Activated T-helper 2 cell treated with anti-CD3 and anti-CD28 coated beads, Interferon-gamma antibody, Interleukin-2, Interleukin-4, amounts not matched to agents 10 μg/mL and 5 μg/mL and 100 μg/mL, durations not matched to agents 14 hours and 24 hours and 36 hours (primary cell): ENCODE measurements at places on chromosomes 11 and 22. TPM values are rescaled to one million over a fixed set of nuclear protein-coding genes. Genes with fewer than 3 reads are reported as not detected.
A peak's percentile ranks its signal among the peaks of the same experiment; 100 is the strongest.

GRCh38 chr11:30878400-30878799, 292.2 kb upstream of the MPPED2 start:
- no peaks in the 10 kb centered on the region for H3K27me3 ChIP-seq
- no peaks in the 10 kb centered on the region for H3K36me3 ChIP-seq
- no peak for DNase-seq
- no peaks in the 10 kb centered on the region for H3K4me1 ChIP-seq

- H3K36me3 ChIP-seq: no peaks in the 10 kb centered on the region
- H3K4me1 ChIP-seq: no peaks in the 10 kb centered on the region
- DNase-seq: no peak
- no peaks in the 10 kb centered on the region for H3K27me3 ChIP-seq
Measured at GRCh38 chr11:79897896-79898295, 457.1 kb upstream of the TENM4 start.

GRCh38 chr11:94823102-94823732, 55.1 kb downstream of the AMOTL1 start:
- no peaks in the 10 kb centered on the region for H3K36me3 ChIP-seq
- H3K4me3 ChIP-seq: no peak overlapping the region
- no peak overlapping the region for H3K27ac ChIP-seq
- DNase-seq: no peak

The DAGLA gene
- 0.07 TPM in 2 replicates for total RNA-seq

GRCh38 chr11:83102834-83103233, 31.1 kb upstream of the RAB30 start:
- no peaks in the 10 kb centered on the region for H3K4me1 ChIP-seq
- H3K27me3 ChIP-seq: peaks cover 25% of the 10 kb centered on the region

The CRYBA4 gene
- not detected in 2 replicates for total RNA-seq

DNA sequence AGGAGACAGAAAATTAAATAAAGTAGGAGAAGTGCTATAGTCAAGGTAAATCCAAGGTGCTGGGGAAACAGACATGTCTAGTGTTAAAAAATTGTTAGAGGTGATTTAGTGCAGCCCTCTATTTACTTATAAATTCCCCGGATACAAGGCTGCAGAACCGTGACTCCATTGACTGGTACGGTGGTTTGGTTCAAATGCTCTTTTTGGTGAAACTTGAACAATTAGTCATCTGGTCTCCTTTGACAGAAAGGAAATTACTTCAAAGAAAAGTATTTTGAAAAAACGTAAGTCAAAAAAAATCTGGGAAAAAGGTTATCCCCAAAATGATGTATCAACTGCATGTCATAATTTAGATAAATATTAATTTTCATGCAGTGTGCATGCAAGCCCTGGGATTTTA, 399.2 kb downstream of the CNTN5 start:
- H3K36me3 ChIP-seq: no peaks in the 10 kb centered on the region
- no peaks in the 10 kb centered on the region for H3K4me1 ChIP-seq

DNA sequence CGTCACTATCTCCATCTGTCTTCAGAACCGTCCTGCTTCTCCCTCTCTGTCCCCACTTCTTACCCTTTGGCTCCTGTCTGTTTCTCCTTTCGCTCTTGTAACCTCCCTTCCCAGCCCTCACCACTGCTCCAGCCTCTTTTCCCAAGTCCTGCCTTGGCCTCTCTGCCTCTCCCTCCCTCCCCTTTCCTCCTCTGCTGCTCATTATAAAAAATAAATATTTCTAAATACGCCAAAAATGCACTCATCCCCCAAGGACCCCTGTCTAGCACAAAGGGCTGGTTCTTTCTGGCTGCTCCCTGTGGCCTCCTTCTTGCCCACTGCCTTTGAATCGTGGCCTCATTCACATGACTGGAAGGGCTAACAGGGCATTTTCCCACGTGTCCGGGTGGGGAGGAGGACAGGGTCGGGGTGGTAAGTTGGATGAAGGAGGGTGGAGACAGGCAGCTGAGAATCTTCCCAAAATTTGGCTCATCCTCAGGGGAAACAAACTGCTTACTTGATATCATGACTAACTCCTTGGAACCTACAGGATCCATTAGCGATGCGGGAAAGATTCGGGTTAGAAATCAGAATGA, 26.4 kb upstream of the OAF start:
- H3K27me3 ChIP-seq: peaks cover 13% of the 10 kb centered on the region
- H3K36me3 ChIP-seq: no peaks in the 10 kb centered on the region
- H3K4me3 ChIP-seq: no peak overlapping the region
- H3K27ac ChIP-seq: no peak overlapping the region

DNA sequence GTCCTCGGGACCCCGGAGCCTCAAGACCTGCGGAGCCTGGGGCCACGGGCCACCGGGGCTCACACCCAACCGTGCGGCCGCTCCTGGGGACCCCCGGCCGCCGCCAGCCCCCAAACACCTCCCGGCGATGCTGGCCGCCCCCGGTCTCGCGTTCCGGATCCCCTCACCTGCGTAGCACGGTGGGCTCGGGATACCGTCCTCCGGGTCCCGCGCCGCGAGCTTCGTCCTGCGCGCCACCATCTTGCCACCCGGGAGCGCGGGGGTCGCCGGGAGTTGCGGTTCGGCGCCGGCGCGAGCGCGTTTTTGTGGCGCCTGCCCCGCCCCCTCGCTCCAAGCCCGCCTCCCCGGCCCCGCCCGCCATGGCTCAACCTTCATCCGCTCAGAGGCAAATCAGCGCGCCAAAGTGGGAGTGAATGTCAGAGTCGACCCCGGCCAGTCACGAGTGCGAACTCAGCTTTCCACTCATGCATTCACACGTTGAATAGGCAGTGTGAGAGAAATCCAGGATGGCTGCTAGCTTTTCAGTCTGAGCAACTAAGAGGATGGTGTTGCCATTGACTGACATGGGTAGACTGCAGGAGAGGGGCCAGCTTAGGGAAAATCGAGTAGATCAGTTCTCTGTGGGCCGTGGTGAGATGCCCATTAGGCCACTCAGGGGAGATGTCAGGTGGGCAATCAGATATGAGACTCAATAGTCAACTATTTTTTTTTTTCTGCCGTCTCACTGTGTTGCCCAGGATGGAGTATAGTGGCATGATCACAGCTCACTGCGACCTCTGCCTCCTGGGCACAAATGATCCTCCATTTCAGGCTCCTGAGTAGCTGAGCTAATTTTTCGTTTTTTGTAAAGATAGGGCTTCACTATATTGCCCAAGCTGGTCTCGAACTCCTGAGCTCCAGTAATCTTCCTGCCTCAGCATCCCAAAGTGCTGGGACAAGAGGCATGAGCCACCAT, 28.3 kb downstream of the SERHL2 start:
- peak overlapping the region; percentile 69 for H3K27ac ChIP-seq
- peak; percentile 76 for DNase-seq
- H3K4me3 ChIP-seq: peak overlapping the region; percentile 98

The SART1 gene
- 81.7 and 98.5 TPM in 2 replicates for total RNA-seq

DNA sequence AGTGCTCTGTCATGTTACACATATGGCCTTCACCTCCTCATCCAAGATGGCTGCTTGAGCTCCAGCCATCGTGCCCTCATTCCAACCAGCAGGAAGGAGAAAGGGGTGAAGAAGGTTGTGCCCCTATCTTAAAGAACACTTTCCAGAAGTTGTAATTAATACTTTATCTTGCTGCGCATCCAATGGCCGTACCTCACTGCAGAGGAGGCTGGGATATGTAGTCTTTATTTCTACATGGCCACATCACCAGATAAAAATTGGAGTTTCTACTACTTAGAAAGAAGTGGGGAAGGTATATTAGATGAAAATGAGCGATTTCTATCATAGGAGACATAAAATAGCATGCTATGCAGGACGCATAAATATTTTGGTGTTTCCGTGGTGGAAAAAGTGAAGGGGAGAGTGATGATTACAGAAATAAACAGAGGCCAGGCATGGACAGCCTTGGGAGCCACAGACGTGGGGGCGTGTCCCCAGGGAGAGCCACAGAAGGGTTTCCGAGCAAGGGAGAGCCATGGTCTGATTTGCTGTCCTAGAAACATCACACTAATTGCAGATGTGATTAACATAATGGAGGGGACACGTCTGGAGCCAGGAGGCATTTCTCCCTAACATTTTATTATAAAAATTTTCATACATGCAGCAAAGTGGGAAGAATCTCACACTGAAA, 8.8 kb upstream of the MB start:
- H3K27me3 ChIP-seq: peaks cover 13% of the 10 kb centered on the region
- H3K27ac ChIP-seq: no peak overlapping the region
- peaks cover 23% of the 10 kb centered on the region for H3K4me1 ChIP-seq

- DNase-seq: no peak
- no peak overlapping the region for H3K4me3 ChIP-seq
- peak overlapping the region; percentile 40 for H3K27ac ChIP-seq
Measured at GRCh38 chr22:43205748-43206508, 19.0 kb upstream of the TTLL12 start.

- H3K27ac ChIP-seq: peak overlapping the region; percentile 8
- no peaks in the 10 kb centered on the region for H3K27me3 ChIP-seq
- no peak overlapping the region for H3K4me3 ChIP-seq
- peaks cover 6% of the 10 kb centered on the region for H3K36me3 ChIP-seq
Measured at GRCh38 chr11:115219376-115219775, 284.8 kb downstream of the CADM1 start.

DNA sequence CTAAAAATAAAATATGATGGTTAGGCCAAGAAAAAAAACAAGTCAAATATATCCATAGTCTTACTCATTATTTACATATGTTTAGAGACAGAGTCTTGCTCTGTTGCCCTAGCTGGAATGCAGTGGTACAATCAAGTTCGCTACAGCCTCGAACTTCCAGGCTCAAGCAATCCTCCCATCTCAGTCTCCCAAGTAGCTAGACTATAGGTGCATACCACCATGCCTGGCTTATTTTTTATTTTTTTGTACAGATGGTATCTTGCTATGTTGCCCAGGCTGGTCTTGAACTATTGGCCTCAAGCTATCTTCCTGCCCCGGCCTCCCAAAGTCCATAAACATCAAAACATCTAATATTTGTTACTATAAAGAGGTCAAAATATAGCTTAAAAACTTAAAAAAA, 36.1 kb downstream of the C2CD3 start:
- H3K4me1 ChIP-seq: no peaks in the 10 kb centered on the region
- DNase-seq: no peak
- H3K4me3 ChIP-seq: no peak overlapping the region
- peaks cover 55% of the 10 kb centered on the region for H3K36me3 ChIP-seq

The ADAMTS8 gene
- total RNA-seq: not detected in 2 replicates
